ENCODE measurements at places on chromosomes 12 and 14.

DNA sequence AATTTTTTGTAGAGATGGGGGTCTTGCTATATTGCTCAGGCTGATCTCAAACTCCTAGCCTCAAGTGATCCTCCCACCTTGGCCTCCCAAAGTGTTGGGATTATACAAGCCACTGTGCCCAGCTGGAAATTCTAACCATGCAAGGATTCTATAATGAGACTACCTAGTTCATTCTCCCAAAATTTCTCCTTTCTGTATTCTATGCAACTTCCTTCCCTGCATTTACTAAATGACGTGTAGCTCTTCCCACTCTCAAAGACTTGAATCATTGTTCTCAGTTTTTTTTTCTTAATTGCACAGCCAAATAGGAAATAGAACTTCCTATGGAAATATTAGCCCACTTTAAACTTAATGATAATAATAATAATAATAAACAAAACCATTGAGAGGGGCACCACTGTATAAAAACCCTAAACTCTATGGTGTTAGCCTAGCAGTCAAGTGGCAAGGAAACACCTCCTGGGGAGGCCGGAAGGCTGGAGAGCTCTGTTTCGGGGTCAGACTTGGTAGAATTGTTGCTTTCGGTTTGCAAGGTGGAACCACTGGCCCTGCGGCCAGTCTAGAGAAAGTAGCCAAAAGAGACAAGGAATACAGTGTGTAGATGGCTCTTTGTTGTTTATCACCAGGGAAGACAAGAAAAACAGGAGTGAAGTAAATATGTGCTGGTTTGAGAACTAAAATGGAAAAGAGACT lies 40.0 kb upstream of the TESC start:
- no peak for DNase-seq

DNA sequence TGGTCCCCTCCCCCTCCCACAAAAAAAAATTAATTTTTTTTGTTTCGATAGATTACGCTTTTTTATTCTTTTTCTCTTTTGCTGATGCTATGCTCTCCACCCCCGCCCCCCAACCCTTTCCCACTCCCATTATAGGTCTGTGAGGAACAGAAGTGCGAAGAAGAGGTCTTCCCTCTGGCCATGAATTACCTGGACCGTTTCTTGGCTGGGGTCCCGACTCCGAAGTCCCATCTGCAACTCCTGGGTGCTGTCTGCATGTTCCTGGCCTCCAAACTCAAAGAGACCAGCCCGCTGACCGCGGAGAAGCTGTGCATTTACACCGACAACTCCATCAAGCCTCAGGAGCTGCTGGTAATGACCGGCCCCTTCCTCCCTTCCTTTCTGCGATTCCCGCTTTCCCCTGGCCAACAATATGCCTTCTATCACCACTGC lies 2.3 kb downstream of the CCND2 start:
- no peak for DNase-seq

- no peak for DNase-seq
Measured at GRCh38 chr14:71198687-71199086, 291.4 kb downstream of the PCNX1 start.

- no peak for DNase-seq
Measured at GRCh38 chr14:69274321-69274720, 14.4 kb downstream of the GALNT16 start.

DNA sequence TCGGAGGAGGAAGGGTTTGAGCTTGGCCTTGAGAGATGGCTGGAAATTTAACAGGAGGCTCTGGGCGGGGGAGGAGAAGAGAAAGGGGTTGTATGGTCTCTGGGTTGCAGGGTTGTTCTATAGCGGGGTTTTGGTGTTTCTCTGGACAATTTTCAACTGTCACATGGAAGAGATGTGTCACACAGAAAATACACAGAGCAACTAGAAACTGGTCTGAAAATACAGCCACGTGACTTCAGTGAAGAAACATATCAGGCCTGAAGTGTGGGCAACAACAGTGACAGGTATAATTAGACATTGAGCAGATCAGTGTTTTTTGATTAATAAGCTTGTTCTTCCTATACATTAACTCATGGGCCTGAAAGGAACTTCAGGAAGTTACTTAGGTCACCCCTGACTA lies 205.3 kb upstream of the HMGA2 start:
- DNase-seq = no peak

DNA sequence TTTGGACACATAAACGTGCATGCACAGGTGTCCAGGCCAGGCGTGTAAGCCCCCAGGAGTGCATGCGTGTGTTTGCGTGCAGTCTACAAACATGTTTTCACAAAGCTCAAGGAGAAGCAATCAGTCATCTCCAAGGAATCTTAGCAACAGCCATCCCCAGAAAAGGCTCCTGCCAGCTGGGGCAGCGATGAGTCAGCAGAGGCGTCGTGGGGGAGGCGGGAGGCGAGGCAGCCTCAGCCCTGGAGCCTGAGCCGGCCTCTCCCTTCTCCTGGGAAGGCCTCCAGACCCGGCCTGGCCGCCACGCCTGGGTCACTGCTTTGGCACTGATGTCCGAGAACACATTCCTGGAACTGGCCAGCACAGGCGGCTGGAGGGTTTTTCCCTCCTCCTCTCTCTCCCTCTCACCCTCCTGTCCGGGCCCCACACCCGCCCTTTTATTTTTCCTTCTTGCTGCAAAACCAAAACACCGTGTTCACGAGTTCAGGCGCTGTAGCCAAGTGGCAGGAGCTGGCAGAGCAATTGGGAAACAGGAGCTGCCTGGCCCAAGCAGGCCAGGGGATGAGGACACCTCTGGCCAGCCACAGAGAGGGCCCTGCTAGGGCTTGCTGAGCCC lies 92.7 kb downstream of the LRRC74A start:
- DNase-seq = no peak

DNA sequence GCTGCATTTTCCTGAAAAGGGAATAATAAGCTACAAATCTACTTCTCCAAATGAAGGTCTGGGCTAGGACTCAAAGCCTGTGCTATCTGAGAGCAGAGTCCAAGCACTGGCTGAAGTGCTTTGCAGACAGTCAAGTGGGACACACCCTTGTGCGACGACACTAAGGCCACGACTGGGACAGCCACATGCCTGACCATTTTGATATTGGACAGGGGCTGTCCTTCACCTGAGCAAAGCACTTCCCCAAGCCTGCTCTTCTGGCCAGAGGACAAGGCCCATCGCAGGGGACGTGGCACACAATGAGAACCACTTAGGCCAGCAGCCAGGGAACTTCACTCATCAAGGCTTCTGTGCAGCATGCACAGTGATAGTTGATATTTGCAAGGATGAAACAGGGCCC lies 71.4 kb downstream of the RBM19 start:
- DNase-seq = no peak

Measured in GM06990 (cell line).